ENCODE measurements at places on chromosomes 7 and 10. TPM values are rescaled to one million over a fixed set of nuclear protein-coding genes. Genes with fewer than 3 reads are reported as not detected.
A peak's percentile ranks its signal among the peaks of the same experiment; 100 is the strongest.

DNA sequence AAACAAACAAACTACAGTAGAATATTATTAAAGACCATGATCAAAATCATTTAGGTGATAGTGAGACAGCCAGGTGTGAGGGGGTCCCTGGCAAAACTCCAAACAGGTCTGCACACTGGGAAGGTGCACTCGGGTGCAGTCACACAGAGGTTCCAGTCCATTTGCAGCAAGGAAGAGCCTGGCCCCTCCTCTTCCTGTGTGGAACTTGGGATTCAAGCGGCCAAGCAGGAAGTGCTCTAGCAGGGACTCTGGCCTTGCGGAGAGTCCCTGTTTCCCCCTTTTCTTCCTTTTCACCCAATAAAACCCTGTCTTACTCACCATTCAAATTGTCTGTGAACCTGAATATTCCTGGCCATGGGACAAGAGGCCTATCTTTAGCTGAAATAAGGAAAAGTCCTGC lies 181.8 kb downstream of the LRRTM3 start:
- no peak for DNase-seq

MSMB gene
- total RNA-seq = 4.8 TPM

AOC1 gene
- 0.59 TPM for total RNA-seq

DNA sequence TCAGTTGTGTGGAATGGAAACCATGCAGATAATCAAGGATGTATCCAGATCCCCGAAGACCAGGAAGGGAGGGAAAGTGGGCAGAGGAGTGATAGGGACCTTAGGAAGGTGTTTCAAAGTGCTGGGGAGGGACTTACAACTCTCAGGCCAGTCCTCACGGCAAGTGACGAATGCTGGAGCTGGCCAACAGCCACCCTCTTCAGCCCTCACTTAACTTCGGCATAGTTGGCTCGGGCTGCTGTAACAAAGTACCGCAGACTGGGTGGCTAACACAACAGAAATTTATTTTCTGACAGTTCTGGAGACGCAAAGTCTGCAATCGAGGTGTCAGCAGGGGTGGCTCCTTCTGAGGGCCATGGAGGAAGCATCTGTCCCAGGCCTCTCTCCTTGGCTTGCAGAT lies 265.9 kb upstream of the YAE1 start:
- no peak for DNase-seq

DNA sequence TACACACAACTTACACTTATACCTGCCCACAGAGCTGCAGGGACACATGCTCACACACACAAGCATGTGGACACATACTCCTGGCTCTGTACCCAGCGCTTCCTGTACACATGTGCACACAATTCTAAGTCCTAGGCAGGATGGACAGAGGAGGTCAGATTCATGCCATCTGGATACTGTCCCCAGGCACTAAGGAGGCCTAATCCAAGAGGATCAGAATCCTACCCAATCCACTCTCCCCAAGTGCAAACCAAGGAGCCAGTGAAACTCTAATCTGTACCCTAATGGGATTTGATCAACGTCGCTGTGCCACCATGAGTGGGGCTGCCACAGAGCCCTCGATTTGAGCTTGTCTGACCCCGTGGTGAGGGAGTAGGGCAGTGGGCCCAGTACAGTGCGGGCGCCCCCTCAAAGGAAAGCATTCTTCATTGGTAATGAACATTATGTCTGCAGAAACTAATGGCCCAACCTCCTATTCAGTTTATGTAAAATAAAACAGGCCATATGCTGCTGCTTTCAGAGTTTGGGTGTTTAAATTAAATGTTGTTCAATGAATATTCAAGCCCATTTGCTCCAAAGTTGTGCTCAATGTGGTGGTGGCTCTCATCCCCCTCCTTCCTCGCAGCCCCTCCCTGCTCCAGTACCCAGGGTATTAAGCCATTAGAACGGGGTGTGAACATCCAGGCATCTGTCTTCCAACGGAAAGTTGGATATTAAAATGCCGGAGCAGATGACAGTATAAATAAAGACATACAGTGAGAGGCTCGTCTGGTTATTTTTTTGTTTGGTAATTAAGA lies 26.4 kb downstream of the RPS24 start:
- DNase-seq = peak; percentile 28

PAX4 gene
- not detected for total RNA-seq

IRF5 gene
- total RNA-seq = 4.2 TPM

GRCh38 chr10:34886906-34887642 lies 72.0 kb upstream of the PARD3 start:
- no peak for DNase-seq

DNA sequence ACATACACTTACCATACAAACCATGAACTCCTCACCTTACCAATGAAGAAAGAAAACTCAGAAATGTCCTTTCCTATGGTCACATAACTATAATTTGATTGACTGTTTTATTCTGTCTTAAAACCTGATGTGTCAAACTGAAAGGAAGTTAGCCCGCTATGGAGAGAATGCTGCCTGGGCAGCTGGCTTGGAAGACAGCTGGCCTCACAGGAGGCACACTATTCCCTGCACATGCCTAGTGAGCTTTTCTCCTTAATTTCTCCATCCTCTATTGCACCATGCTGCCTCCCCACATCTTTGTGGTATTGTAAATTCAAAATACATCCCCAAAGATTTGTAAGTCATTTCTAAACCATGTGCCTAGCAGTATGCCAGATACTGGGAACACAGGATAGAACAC lies 163.3 kb downstream of the STK31 start:
- no peak for DNase-seq

DNA sequence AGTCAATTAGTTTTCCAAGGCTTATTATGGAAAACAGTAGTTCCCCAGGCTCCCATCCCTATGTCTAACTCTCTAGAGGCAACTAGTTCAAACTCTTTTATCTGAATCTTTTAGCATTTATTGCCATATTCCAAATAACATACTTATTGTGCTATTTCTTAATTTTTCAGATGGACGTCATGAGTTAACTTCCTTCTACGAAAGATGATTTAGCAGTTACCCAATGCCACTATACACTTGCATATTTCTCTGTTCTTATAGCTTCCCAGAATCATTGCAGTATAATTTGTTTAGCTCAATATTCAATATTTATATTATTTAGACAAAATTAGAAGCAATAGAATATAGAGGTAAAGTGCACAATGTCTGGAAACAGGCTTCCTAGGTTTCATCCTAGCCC lies 52.8 kb downstream of the REEP3 start:
- DNase-seq = no peak

GPR85 gene
- total RNA-seq = 1.9 TPM

- DNase-seq = no peak
Observed at GRCh38 chr10:43238462-43238861, 28.4 kb downstream of the RASGEF1A start.

GRCh38 chr7:87152897-87153641 lies 816 bp downstream of the DMTF1 start:
- peak; percentile 3 for DNase-seq

HHEX gene
- 3.9 TPM for total RNA-seq

ITGA8 gene
- total RNA-seq = 17.5 TPM

LRRC18 gene
- 0.39 TPM for total RNA-seq

DNA sequence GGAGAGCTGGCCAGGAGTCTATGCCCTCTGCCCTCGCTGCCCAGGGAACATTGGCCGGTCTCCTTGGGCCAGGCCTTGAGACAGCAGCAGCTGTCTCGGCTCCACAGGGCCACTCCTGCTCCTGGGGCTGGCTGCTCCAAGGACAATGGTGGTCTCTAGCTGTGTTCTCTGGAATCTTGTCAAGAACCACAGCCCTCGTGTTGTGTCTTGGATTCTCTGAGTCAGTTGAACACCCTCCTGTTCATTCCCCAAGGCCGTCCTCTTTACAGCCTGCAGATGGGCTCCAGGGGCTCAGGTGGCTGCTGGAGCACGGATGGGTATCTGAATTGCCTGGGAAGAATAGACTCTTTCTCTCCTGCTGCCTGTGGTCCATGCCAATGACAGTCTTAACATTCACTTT lies 511.1 kb downstream of the GLRX3 start:
- DNase-seq = no peak

DNA sequence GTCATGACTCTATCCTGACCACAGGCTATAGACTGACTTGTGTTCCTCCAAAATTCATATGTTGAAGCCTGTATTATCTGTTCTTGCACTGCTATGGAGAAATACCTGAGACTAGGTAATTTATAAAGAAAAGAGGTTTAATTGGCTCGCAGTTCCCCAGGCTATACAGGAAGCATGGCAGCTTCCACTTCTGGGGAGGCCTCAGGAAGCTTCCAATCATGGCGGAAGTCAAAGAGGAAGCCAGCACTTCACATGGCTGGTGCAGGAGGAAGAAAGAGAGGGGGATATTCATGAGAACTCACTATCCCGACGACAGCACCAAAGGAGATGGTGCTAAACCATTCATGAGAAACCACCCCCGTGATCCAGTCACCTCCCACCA lies 84.3 kb upstream of the KDM7A start:
- DNase-seq = no peak
